ENCODE measurements at places on chromosomes 3 and 15.

GRCh38 chr15:47618241-47618640 lies 99.1 kb upstream of the SEMA6D start:
- DNase-seq, result no peak

DNA sequence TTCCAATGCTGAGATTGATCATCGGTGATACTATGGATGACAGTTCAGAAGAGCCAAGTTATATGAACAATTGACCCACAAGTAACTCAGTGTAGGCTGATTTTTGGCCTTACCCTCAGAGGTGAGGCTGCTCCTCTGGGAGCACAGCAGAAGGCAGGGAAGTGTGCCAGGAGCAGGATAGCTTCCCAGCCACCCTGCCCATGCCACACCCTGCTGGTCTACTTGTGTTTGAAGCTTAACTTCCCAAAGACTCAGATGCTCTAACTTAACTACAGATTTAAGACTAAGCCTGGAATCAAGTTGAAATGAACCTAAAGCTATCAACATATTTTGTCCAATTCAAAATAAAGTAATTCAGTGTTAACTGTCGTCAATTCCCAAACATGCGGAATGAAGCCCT lies 77.5 kb downstream of the BOC start:
- DNase-seq, result no peak

DNA sequence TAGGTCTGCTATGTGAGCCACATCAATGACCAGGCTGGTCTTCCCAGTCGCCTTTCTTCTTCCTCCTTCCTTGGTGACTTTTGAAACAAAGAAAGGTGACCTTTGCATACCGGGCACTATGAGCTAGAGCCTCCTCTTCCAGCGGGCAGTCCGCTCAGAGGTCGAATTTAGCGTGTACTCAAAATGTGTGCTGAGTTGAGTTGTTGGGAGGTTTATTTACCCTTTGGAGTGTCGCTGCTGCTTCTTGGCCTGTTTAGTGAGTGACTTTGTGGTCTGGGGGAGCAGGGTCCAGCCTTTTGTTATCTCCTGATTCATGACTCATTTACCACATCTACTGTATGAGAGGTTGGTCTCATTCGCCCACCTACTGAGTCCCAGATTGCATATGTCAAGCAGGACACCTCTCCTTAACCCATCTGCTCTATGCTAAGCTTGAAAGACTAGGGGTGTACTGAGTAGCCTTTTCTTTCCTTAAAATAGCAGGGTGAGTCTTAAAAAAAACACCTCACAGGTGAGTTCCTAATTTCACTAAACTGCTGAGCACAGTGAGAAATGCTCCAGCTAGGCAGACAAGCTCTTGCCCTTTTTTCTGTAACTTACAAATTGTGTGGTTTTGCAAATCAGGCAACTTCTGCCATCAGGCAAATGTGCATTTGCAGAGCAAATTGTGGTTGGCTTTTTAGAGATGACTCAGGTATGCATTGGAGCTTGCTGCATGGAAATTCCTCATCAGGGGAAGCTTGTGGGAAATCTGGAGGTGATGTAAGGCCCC lies 3.2 kb upstream of the SIAH2 start:
- DNase-seq, result peak; percentile 94

- no peak for DNase-seq
Measured at GRCh38 chr3:188914552-188914951, 257.2 kb upstream of the TPRG1 start.

- DNase-seq, result no peak
Measured at GRCh38 chr3:2823031-2823430, 287.1 kb downstream of the IL5RA start.

GRCh38 chr3:117102426-117102825 lies 392.8 kb downstream of the TUSC7 start:
- DNase-seq, result no peak

DNA sequence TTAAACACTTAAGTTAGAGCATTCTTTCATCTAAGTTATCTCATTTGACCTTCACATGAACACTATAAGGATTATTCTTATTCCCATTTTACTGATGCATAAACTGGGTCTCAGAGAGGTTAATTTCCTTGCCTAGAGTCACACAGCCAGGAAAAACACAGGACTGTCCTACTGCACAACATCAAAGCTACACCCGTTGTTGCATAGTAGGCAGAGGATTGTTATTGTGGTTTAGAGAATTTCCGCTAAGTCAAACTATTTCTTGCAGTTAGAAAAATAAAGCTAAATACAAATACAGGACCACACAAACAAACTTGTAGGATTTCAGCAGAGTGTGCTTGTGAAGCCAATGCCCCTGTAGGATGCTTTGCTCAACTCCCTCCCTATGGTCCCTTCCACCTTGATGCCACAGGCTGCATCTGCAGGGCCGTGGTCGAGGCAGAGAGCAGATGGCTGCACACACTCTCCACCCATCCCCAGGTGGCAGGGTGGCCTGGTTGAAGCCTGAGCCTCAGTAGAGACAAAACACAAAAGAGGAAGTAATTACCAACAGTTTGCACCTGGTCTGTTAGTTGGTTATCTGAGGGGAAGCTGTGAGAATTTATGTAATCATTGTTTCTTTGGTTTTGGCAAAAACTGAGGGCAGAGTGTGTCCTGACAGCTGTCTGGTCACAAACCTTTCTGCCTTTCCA lies 41.1 kb upstream of the SKOR1 start:
- peak; percentile 46 for DNase-seq

DNA sequence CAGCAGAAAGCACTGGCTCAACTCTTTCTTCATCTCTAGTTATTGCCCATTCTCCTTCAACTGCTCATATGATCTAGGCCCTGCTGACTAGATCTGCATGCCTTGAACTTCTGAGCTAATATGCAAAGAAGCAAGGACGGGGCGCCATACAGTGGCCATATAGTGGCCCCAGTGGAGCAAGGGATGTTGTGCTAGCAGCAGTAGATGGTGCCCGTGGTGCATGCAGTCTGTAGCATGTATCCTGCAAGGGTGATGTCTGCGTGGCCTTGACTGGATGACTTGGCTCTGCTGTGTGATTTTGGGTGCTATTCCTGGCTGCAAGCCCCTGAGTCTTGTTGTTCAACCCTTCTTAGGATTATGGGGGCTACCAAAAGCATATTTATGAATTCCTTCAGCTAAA lies 12.2 kb upstream of the NMD3 start:
- no peak for DNase-seq

- no peak for DNase-seq
Measured at GRCh38 chr3:117136003-117136402, 426.4 kb downstream of the TUSC7 start.

DNA sequence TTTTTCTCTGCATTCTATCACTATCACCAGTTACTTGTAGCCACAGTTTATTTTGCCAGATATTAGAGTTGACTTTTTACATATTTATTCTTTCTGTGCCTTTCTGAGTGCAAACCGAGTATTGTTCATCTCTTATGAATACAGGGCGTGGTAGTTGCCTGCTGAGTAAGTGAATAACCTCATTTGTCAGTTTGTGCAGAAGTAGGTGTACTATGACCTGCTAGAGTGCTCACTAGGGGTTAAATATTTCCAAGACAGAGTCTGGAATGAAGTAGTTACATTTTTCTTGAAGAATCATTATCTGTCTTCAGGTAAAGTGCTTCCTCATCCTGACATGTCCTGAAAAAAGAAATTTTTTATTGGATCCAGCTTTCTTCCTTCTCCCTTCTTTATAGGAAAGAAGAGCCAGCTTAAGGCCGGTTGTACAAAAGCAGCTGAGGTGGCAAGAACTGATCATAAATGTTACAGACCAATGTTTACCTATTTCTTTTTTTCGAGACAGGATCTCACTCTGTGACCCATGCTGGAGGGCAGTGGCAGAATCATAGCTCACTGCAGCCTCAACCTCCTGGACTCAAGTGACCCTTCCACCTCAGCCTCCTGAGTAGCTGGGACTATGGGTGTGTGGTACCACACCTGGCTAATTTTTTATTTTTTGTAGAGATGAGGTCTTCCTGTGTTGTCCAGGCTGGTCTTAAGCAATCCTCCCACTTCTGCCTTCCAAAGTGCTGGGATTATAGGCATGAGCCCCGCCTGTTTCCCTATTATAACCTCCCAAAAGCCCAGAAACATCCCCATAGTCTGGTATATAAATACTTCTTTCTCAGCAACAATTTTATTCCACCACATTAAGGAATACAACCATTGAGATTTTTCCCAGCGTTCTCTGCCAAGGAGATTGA lies 182.5 kb downstream of the TPRG1 start:
- no peak for DNase-seq

DNA sequence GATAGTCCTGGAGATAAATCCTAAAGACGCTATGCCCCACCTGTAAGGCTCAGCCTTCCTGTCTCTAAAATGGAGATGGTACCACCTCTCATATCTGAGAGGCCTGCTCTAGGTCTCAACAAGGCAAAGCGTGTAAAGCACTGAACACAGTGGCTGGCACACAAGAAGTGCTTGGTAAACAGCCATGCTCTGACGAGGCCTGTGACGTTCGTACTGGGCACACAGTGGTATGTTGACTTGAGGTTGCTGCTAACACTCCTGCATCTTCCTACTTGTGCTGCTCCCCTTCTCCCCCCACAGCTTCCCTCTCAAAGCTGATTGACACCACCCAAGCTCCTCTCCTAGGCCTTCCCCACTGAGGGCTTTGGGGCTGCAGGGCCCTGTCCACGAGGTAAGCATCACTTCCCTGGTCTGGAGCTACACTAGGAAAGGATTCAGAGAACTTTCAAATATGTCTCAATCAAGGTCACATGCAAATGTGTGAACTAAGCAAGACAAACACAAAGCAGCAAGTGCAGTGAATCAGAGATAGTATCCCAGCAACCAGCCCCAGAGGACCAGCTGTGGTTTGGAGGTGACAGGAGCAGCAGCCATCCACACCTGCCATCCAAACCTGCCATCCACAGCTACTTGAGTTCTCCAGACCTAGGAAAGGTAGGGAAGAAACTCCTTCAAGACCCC lies 177.5 kb downstream of the STT3B start:
- peak; percentile 91 for DNase-seq

- DNase-seq, result no peak
Measured at GRCh38 chr3:169389211-169389924, 274.1 kb downstream of the MECOM start.

GRCh38 chr3:12388185-12388584 lies 96.1 kb upstream of the TSEN2 start:
- DNase-seq, result no peak

GRCh38 chr3:55984626-55985025 lies 483.6 kb downstream of the ERC2 start:
- DNase-seq, result no peak

GRCh38 chr3:124497487-124497886 lies 232.8 kb upstream of the UMPS start:
- no peak for DNase-seq

DNA sequence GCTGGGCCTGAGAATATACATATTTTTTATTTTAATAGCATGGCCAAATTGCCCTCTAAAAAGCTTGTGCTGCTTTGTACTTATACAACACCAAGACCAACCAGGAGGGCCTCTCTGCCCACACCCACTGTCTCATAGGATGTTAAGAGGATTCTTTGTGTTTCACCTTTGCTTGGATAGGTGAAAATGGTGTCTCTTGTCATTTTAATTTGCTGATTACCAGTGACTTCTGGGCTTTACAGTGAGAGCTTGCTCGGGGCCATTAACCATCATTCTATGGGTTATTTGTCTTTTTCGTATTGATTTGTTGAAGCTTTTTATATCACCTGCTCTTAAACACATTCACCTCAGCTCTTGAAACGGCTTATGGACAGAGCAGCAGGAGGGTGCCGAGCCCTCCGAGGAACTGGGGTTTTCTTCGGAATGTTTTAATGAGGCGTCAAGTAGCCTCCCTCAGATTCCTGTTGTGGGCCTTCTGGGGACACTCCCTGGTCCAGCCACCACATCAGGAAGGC lies 10.5 kb downstream of the PTH1R start:
- no peak for DNase-seq

DNA sequence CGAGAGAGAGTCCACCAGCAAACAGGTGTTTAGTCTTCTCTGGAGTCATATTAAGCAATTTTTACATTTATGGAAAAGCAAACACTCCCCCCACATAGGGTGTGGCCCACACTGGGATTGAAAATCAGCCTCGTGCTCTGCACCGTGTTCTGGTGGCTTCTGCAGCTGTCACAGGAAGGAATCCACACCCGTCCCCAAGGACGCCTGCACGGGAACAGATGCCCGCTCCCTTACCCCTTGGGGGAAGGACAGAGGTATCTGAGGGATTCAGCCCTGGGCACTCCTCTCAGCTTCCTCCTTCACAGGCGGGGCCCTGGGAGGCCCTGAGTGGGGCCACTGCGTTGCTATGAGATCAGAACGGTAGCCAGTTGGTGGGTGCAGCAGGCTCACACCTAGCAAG lies 27.8 kb downstream of the LIPC start:
- DNase-seq, result peak; percentile 10

DNA sequence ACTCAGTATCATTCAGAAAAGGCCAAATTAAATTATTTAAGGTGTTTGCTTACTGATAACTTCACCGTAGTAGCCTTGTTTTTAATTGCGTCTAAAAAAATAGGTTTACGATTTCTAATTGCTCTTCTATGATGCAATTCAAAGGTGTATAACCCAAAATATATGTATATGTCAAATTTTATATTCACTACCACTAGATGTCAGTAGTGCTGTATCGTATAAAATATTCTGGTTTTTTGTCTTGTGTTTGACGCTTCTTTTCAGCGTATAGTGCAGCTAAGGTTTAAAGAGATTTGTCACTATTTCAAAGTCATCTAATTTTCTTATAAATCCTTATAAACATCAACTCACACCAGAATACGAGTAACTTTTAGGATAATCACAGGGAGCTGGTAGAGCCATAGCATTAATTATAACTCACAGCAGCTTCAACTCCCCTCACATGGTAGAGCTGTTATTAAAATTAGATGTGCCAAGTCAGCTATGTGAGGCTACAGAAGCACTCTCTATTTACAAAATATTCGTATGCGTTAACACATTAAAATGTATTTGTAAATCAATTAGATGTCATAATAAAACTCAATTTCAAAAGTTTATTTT lies 3.5 kb downstream of the PFN2 start:
- peak; percentile 79 for DNase-seq

DNA sequence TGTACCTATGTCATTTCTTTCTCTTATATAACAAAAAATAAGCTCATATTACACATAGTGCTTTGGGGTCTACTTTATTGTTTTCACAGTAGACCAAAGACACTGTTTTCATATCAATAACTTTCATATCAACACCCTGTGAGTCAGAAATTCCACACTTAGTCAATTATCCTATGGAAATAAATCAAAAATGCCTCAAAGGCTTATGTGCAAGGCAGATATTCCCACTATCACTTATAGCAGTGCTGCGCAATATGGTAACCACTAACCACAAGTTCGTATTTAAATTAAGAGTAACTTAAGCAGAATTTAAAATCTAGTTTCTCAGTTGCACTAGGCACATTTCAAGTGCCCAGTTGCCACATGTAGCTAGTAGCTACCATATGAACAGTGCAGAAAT lies 15.9 kb downstream of the SCG3 start:
- DNase-seq, result no peak

GRCh38 chr3:149848238-149848637 lies 35.2 kb downstream of the RNF13 start:
- DNase-seq, result no peak

GRCh38 chr3:107796791-107797190 lies 274.0 kb downstream of the BBX start:
- DNase-seq, result no peak

DNA sequence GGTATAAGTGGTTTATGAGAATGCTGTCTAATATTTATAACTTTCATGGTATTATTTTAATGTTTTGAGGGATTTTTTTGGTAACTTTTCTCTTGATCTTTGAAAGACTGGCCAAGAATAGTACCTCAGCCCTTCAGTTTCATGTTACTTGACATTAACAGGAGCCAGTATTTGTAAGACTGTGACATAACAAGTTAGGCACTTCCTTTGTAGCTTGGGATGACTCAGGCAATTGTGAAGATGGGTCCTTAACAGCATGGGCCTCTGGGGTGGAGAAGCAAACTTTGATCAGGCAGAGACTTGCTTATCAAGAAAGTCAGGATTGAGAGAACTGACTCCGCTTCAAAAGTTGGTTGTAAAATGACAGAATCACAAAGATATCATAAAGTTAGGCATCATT lies 9.5 kb downstream of the LRRC49 start:
- no peak for DNase-seq
